Cardiac atrium fibroblast (primary cell): ENCODE measurements at places on chromosomes 6 and 20. TPM values are rescaled to one million over a fixed set of nuclear protein-coding genes. Genes with fewer than 3 reads are reported as not detected.

Gene POU5F1
- not detected in 2 replicates for total RNA-seq

Gene HLA-DQB1
- total RNA-seq: not detected in 2 replicates

Gene BPIFA1
- total RNA-seq: not detected in 2 replicates

Gene HLA-G
- not detected in 2 replicates for total RNA-seq

Gene SPDEF
- not detected in 2 replicates for total RNA-seq

Gene DSP
- 0.36 and 1.5 TPM in 2 replicates for total RNA-seq

Gene CRISP3
- total RNA-seq: not detected in 2 replicates

Gene PLCB4
- 0.16 TPM in 1 of 2 replicates, not detected in the other for total RNA-seq

Gene SDC4
- total RNA-seq: 43.5 and 50.7 TPM in 2 replicates

Gene EDN1
- total RNA-seq: 85.9 and 111 TPM in 2 replicates

Gene PSMB8
- total RNA-seq: 28.3 and 40.8 TPM in 2 replicates

Gene TSPYL4
- 7.6 and 10.7 TPM in 2 replicates for total RNA-seq

Gene ARMH2
- total RNA-seq: not detected in 2 replicates
